Stimulated activated CD8-positive, alpha-beta memory T cell treated with anti-CD3 and anti-CD28 coated beads, Interleukin-7, amount 100 ng/mL, for 24 hours (primary cell): ENCODE measurements at places on chromosomes 13 and 19.

DNA sequence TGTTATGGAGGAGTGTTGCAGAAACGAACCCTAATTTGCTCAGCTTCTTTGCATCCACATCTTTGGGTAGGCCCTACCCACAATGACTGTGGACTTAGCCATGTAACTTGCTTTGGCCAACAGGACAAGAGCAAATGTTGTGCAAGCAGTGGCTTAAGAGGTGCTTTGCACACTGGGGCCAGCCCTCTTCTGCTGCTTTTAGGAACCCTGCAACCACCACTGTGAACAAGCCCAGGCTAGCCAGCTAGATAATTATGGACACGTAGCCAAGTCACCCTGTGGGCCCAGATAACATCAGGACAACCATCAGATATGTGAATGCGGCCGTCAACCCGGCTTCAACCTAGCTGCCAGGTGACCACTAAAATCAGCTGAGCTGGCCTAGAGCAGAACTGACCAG is 17.1 kb downstream of the C19orf47 start:
- no peak for DNase-seq

DNA sequence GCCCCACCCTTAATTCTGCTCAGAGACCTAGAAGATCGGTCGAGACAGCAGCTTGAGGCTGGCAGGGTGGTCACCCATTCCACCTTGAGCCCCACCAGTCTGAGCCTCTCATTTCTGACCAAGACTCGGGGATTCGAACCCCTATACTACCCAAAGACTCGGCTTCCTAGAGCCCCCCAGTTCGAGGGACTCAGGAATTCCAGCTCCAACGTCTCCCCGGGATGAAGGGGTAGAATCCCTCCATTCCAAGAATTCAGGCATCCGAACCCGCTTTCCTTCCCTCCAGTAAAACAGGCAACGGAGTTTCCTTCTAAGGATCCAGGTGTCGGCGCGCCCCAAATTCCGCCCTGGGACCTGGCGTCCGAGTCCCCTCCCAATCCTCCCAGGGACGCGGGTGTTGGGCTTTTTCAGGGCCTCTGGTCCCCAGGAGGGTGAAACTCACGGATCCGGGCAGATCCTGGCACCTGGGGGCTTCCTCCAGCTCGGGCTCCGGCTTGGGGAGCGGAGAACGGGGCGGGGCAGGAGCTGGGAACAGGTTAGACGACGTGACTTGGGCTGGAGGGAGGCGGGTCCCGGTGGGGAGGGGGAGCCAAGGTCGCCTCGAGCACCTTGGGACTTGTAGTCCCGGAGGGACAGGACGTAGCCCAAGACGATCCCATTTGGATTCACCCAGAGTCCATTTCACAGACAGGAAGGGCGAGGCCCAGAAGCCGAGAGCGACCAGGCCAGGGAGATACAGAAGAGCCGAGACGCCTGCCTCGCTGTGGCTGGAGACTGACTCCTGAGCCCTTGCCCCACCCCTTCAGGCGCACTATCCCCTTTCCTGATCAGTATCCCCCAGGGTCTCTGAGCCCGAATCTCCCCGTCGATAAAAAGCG is at the start of gene PPP1R13L:
Gene PPP1R13L (minus strand): TSS at position 513 of the 878 bp plus-strand sequence. CDS start 6,751 bp downstream, outside the sequence.
- no peak for DNase-seq

DNA sequence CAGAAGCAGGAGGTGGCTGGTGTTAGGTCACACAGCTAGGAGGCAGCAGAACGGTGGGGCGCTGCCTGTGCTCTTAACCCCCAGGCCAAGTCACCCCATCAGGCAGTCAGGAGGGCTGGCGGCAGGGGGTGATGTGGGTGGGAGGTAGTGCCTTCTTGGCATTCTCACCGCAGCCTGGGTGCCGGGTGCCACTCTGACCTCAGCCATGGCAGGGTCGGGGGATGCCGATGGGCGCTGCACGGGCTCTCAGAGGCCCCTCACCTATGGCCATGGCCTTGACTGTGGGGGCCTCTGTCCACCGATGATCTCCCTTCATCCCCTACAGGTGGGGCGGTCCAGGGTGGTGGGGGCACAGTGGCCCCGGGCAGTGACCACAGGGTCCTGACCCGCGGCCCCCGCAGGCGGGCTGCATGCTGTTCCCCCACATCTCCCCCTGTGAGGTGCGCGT is 5.6 kb downstream of the PTOV1 start:
- no peak for DNase-seq

GRCh38 chr13:43835701-43836100 is 43.8 kb downstream of the CCDC122 start:
- DNase-seq, result no peak

- no peak for DNase-seq
Observed at GRCh38 chr19:14449321-14449720, 16.2 kb downstream of the PKN1 start.

- DNase-seq, result no peak
Observed at GRCh38 chr13:72500851-72501250, 226.6 kb downstream of the MZT1 start.

DNA sequence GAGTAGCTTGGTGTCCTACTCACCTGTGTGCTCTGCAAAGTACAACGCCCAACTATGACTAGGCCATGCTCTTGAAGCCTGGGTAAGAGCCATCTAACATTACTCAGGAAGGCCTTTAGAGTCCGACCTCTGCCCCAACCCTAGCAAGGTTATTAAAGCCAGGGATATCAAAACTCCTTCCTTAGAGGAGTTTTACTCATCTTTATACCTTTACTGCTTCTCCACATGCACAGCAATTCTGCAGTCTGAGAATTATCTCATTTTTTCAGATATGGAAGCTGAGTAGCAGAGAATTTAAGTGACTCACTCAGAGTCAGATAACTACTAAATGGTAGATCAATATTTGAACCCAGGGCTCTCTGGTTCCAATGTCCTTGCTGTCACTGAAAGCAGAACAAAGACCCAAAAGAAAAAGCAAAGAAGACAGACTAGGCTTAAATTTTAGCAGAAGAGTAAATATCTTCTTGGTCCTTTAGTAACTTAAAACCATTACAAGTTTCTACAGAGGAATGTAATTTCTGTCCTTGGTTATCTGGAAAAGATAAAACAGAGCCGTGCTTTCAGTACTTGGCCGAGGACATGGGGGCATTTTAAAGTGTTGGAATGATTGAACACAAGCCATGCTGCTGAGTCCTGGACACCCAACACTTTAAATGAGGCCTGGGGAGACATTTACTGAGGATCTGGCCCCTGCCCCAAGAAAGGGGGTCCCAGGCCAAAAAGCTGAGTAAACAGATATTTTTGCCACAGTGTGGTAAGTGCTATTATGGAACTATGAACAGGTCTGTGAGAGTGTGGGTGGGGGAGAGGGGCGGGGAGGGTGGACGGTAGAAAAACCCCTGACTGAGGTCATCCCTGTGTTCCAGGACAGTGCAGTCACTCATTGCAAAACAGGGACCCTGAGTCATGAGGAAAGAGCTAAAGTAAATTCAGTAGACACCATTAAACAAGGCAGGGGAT is 18.4 kb upstream of the KPNA3 start:
- no peak for DNase-seq

DNA sequence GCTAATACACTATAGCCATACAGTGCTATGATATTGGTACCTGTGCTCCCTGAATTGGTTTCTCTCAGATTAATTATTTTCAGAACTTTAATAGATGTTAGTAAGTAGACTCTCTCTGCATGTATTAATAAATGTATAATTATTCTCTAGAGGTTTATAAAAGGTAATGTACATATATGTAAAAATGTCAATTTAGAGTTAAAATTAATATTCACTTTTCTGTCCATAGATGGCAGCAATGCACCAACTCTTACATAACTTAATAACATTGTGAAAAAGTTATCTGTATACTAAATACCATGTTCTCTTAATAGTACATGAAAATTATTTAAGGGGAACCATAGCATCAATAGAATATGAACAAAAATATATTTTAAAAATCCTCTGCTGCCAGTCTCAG is 515.0 kb upstream of the KLHL1 start:
- no peak for DNase-seq

- no peak for DNase-seq
Observed at GRCh38 chr19:16180611-16181010, 4.6 kb upstream of the FAM32A start.

GRCh38 chr13:110885516-110885915 is 29.4 kb downstream of the ANKRD10 start:
- no peak for DNase-seq

DNA sequence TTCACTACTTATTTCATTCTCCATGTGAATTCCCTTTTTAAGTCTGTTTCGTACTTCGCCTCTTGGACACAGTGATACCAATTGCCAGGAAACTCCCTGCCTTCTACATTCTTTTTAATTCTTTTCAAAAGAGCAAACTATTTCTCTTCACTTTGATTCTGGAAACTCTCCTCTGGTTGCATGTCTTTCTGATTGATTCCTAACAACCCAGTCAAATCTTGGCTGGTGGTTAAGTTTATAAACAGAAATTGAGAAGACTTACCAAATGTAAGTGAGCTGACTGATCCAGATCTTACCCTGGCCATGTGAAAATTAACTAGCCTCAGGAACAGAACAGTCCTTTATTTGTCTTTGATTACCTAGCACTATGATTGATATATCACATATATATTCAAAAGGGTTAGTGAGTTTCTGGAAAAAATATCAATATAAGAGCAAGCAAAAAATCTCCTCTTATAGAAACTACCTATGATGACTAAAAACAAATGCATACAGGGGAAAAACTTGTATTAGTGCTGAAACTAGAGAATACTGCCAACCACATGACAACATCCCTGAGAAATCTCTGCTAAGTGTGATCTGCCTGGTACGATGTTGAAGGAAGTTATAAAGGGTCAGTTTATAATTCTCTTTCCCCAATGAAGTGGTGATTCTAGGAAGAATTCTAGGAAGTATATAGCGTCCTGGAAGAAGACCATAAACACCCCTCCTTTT is 152.6 kb upstream of the HTR2A start:
- DNase-seq, result no peak

DNA sequence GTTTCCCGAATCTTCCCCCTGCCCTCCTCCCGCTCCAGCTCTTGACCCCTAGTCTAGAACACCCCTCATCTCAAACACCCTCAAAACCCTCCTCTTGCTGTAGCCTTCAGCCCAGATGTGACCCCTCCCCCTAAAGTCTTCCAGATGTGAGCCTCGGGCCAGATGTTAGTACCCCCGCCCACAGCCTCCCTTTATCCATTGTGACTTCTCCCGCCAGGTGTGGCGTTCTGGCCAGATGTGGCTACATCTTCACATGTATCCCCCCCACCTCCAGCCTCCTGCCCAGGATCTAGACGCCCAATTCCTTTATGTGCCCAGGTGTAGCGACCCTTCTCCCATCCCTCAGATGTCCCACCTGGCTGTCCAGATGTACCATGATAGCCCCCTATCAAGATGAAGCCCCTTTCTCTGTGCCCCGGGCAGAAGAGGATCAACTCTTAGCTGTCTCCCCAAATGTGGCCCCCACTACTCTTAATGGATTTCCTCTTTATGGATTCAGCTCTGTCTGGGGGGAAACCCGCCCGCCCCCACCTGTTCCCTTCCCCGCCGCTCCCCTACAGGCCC is 517 bp upstream of the LTBP4 start:
- no peak for DNase-seq

- DNase-seq, result no peak
Observed at GRCh38 chr13:79585033-79585432, 104.1 kb downstream of the NDFIP2 start.

GRCh38 chr19:47507012-47507411 is 7.9 kb downstream of the NAPA start:
- DNase-seq, result no peak

DNA sequence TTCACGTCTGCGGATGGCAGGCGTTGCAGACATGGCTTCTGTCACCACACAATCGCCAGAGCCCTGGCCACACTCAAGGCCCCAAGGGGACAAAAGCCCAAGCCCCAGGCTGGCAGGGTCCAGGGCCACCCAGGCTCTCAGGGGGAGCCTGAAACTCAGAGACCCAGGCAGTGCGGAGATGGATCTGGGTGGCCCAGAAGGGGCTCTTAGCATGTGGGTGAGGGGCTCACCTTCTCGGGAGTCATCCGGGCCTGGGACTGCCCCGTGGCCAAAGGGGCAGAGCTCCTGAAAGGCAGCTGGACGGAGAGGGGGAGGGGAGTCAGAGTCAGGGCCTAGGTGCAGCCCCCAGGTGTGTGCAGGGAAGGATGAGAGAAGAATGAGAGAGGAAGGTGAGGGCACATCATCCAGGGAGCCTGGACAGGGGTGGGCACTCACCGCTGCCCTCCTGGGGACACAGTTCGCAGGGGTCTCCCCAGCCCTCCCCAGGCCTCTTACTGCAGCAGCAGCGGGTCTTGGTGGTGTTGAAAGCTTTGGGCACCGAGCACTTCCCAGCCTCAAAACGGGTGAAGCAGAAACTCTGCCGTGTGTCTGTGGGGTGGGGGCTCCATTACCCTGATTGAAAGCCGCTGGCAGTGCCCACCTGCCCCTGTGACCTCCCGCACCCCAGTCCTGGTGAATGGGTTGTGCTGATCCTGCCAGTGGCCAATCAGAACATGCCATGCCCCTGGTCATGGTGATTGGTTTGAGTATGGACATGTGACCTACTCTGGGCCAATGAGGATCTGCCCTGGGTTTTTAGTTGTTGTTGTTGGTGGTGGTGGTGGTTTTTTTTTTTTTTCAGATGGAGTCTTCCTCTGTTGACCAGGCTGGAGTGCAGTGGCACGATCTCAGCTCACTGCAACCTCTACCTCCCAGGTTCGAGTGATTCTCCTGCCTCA is 37.4 kb downstream of the CCL25 start:
- no peak for DNase-seq

DNA sequence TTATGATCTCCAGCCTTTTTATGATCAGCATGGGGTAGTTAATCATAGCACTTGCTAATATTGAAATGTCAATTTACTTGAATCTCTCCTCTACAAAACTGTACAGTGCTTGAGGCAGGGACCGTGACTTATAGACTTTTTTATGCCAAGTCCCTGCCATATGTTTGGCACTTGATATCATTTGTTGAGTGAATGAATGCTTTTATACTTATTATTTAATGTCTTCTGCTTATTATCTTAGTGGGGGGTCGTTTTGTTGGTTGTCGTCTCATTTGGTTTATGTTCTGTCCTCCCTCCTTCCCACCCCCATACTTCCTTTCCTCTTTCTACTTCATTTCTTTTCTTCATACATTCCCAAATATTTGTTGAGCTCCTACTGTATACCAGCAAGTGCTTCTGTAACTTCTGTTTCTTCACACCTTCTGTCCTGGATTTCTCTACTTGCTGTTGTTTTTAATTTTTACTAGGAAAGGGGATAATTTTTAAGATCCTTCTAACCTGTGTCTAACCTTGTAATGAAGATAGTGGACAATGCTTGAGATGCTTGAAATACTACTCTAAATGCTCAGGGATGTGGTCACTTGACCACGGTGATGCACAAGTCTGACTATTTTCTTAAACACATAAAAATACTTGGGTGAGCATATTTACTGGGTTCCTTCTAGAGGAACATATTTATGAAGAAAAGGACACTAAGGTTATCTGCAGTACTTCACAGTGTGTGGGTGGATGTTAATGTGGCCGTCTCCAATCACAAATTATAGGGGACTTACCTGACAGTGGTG is 223.8 kb downstream of the TDRD3 start:
- DNase-seq, result no peak

DNA sequence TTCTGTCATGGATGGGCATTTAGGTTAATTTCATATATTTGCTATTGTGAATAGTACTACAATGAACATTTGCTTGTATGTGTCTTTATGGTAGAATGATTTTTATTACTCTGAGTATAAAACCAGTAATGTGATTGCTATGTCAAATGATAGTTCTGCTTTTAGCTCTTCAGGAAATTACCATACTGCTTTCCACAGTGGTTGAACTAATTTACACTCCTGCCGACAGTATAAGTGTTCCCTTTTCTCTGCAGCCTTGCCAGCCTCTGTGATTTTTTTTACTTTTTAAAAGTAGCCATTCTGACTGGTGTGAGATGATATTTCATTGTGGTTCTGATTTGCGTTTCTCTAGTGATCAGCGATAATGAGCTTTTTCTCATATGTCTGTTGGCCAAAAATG is 6.5 kb downstream of the SIGLEC7 start:
- no peak for DNase-seq

GRCh38 chr19:1407528-1408299 is at the start of gene DAZAP1:
DAZAP1 (plus strand) TSS chr19:1407586; CDS start chr19:1407774, 188 bp downstream.
- DNase-seq, result no peak
